ENCODE measurements at places on chromosomes 6 and 20. TPM values are rescaled to one million over a fixed set of nuclear protein-coding genes. Genes with fewer than 3 reads are reported as not detected.

The MTO1 gene
- 39.8 TPM for total RNA-seq

The PRR18 gene
- total RNA-seq, result not detected

The PROKR2 gene
- not detected for total RNA-seq

The TAB2 gene
- 20.8 TPM for total RNA-seq

The LY6G6D gene
- not detected for total RNA-seq

The THEMIS gene
- under 0.01 TPM for total RNA-seq

The SMOC2 gene
- total RNA-seq, result not detected

The RIMS1 gene
- 3.3 TPM for total RNA-seq

The DBNDD2 gene
- 1.3 TPM for total RNA-seq

The SLC25A27 gene
- 0.28 TPM for total RNA-seq

The DPPA5 gene
- not detected for total RNA-seq

The GJA1 gene
- total RNA-seq, result 323 TPM

The ZNF512B gene
- 6.5 TPM for total RNA-seq

The PRDM13 gene
- total RNA-seq, result not detected

The APOM gene
- 1.4 TPM for total RNA-seq

The C6orf15 gene
- not detected for total RNA-seq

The OR2H1 gene
- total RNA-seq, result not detected

The THBD gene
- under 0.01 TPM for total RNA-seq

The NKAIN4 gene
- not detected for total RNA-seq

The FGD2 gene
- total RNA-seq, result not detected

The CUTA gene
- 122 TPM for total RNA-seq

The CENPQ gene
- total RNA-seq, result 5.8 TPM

The TTK gene
- total RNA-seq, result 21.5 TPM

The ARMH2 gene
- not detected for total RNA-seq

The ERVFRD-1 gene
- not detected for total RNA-seq

The TPD52L1 gene
- total RNA-seq, result 10.8 TPM

The PHF3 gene
- 46.9 TPM for total RNA-seq

The OXT gene
- total RNA-seq, result not detected

The ESR1 gene
- not detected for total RNA-seq

The C20orf202 gene
- total RNA-seq, result not detected

The LYRM4 gene
- 16.1 TPM for total RNA-seq

The COL11A2 gene
- under 0.01 TPM for total RNA-seq

The PRICKLE4 gene
- not detected for total RNA-seq

The POU5F1 gene
- total RNA-seq, result not detected

The ADA gene
- 6.9 TPM for total RNA-seq

The RIPOR3 gene
- total RNA-seq, result 0.54 TPM

The FOXQ1 gene
- not detected for total RNA-seq

The MYBL2 gene
- total RNA-seq, result 21.7 TPM

The RSPH9 gene
- total RNA-seq, result under 0.01 TPM

The PTCHD4 gene
- 0.72 TPM for total RNA-seq
